ENCODE measurements at places on chromosomes 4 and X.

DNA sequence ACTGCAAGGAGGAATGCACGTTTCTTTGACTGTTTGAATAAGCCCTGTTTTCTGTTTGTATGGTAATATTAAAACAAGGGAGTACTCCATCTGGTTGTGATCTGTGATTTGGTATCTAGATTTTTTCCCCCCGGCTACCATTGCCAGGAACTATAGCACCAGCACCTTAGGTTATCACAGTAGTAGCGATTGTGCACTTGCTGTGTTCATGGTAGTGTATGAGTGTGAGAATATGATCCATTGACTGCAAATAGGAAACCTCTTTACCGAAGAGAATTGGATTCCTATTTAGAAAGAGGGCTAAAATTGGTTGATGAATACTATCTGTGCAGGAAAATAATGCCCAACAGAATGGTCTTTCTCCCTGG is 69.9 kb downstream of the LARP7 start:
- DNase-seq: no peak

GRCh38 chr4:24537025-24537424 is 47.3 kb downstream of the DHX15 start:
- DNase-seq: no peak

DNA sequence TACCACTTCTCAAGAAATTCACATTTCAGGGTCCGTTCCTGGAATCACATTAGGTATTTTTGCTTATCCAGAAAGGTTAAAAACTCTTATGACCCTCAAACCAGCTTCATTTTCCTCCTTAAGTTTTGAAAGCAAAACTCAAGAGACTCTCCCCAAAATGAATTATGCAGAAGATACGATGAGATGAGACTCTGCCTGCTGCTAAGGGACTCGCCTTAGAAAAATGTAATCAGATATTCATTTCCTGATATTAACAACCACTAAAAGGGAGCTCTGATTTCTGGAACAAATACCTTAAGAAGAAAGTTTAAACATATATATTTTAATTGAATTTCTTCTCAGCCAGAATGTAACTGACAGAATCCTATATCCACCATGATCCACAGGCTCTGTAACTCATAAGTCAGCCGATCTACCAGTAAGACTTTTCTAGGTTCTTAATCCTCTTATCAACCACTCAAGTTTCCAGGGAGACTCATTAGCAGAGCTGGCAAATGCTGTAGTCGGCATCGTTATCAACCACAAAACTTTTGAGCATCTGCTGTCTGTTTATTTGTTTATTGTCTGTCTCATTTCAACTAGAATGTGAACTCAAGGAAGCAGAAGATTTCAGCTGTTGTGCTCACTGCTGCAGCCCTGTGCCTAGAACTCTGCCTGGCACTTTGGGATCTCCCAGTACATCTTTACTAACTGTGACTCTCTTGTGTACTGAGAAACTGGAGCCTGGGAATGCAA is 112.5 kb downstream of the LDB2 start:
- DNase-seq: no peak

DNA sequence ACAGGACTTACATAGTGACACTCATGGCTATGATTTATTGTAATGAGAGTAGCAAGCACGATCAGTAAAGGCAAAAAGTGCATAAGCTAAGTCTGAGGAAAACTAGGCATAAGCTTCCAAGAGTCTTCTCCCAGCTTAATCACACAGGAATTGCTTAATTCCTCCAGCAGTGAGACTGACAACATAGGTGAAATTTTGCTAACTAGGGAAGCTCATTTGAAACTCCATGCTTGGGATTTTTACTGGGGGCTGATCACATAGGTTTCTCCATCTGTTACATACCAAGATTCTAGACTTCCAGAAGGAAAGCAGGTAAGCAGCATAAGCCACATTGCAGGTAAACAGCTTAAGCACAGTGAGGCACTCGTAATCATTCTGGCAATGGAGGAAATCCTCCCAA is 71.8 kb upstream of the FHDC1 start:
- DNase-seq: no peak

DNA sequence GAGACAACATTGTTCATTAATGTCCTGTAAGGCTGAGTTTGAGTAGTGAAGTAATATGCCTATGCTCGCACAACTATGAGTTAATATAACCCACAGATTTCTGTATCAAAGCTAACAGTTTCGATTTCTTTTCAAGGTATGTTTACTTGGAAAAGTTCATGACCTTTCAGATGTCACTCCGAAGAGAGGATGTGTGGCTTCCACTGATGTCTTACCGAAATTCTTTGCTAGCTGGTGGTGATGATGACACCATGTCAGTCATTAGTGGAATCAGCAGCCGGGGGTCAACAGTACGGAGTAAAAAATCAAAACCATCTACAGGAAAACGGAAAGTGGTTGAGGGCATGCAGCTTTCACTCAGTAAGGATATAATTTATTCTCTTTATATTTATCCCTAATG is 124.9 kb downstream of the STAG2 start:
- no peak for DNase-seq

- no peak for DNase-seq
These were observed 429.3 kb downstream of the AFF2 start for GRCh38 chrX:148929686-148930085.

DNA sequence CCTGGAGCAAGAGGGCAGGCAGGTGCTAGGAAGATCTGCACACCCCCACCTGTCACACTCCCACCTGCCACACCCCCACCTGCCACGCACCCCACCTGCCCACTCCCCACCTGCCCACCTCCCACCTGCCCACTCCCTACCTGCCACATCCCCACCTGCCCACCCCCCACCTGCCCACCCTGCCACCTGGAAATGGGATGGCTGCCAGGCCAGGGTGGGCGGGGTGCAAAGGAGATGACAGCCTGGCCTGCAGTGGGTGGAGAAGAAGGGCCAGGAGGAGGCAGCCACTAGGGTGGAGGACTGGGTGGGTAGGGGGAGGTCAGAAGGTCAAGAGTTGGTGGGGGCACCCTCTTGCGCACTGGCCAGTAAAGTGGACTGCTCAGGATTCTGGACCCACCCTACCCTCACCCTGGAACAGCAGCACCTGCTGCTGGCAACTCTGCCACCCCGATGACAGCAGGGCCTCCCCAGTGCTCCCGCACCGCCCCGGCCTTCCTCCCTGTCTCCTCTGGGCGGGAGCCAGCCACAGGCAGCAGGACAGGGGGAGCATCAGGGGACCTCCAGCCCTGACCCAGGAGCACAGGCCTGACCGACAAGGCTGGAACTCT is 66.8 kb upstream of the NKX1-1 start:
- DNase-seq: no peak

DNA sequence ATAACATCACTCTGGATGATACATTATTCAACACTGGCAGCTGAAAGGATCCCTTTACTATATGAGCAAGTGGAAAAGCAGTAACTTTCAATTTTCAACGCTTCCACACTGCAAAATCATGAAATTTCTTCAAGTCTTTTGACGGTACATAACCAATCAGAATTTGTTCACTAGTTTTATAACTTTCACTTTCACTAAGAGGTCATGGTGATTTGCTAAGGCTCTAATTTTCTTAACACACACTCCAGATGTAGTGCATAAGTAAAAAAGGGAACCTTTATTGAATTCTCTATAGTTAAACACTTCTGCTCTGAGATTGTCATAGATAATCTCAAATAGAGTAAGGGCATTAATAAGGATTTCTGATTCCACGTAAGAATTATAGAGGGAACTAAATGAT is 4.1 kb downstream of the ARMCX2 start:
- DNase-seq: no peak

DNA sequence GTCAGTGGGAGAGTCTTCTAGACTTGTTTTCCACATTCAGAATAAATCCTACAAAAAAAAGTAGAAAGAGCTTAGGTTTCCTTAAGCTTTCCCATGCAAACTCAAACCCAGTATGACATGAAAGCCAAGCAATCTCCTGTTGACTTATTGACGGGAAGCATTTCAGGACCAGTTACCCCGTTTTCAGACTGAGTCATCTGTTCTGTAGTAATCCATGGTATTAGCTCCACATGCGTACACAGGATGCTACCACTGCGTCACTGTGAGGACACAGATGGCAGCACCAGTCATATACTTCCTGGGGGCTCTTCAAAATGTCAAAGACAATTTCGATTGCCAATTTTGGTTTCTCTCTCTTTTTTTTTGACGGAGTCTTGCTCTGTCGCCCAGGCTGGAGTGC is 224.9 kb upstream of the MAD2L1 start:
- no peak for DNase-seq

DNA sequence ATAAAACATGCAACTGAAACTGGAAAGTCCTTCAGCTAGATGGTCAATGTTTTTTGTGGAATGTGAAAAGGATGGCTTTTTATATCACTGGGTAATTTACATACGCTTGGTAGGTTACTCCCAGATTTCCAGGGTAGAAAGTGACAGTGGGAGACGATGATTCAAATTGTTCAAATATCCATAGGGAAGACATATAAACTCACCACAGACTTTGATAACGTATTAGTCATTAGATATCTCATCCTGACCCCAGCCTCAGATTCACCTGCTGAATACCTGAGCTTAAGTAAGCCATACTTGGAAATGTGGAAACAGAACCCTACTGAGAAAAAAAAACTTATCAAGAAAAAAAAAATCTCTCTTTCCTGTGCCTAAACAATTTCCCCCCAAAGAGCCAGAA is 169.4 kb downstream of the ZNF674 start:
- DNase-seq: no peak

GRCh38 chrX:14529290-14529989 is at the start of gene GLRA2:
Gene GLRA2, plus strand, starts transcription at chrX:14529536. Its CDS starts 522 bp downstream, at chrX:14530058.
- DNase-seq: no peak

DNA sequence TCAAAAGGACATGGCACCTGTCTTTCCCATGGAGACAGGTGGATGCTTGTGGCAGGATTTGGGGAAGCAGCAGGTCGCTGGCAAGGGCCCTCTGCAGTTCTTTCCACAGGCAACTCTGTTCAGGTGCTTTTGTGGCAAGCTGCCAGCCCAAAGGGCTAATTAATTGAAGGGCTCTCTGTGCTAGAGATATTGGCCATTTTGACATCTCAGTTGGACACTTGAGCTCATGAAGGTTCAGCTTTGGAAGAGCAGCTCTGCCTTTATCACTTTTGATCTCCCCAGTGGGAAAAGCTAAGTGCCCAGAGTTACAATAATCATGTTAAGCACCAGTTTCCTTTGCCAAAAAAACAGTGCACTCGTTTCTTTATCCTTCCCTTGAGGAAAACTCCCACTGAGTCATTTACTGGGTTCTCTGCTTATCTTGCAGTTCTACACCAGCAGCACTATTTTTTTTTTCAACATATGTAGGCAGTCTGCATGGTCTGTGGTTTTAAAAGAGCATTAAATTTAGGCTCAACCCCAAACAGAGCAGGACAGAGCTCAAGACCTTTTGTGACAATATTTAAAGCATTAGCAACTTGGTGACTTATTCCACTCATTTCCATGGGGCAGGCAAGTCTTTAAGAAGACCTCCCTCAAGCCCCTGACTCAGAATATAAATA is 336.4 kb upstream of the RASGEF1B start:
- DNase-seq: no peak

DNA sequence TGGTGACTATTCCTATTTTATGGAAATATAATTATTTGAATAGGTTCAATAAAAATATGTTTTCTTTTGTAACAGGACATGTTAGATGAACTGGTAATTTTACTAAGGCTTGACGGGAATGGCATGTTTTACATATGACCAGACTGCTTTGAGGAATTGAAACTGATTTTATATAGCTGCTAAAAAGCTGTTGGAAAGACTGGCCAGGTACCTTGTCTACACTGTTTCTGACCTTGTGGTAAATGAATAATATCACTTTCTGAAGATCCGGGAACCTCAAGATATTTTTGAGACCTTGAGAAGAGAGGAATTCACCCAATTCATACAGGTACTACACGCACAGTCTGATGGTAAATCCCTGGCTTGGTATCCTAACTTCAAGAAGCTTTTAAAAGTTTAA is 42.1 kb upstream of the USP46 start:
- no peak for DNase-seq

Measured in stimulated activated CD8-positive, alpha-beta memory T cell treated with anti-CD3 and anti-CD28 coated beads, Interleukin-4, amount 100 ng/mL, for 1 hour (primary cell).